NCI-H1105 (cell line): ENCODE measurements at places on chromosomes 3 and 15.

GRCh38 chr3:32508711-32509110 is 6.1 kb upstream of the CMTM6 start:
- no peak for DNase-seq

- DNase-seq = no peak
Measured at GRCh38 chr3:179430277-179430870, 20.9 kb downstream of the GNB4 start.

- DNase-seq = no peak
Measured at GRCh38 chr15:62988701-62989100, 53.8 kb upstream of the TPM1 start.

DNA sequence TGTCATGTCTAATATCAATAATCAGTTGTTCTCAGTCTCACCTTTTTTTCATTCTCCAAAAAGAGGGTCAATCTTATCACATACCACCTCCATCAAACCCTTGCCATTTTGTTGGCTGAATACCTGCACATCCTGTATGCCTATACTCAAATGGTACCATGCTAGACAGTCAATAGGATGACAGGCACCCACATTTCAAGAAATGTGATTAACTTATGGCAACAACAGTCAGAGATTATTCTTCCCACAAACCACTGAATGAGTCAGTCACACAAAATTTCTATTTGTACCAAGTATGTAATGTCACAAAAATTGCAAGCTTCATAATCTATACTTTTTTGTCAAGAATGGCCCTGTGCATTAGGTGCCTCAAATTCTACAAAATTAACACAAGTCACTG is 5.1 kb upstream of the SLC27A2 start:
- no peak for DNase-seq

- DNase-seq = no peak
Measured at GRCh38 chr3:140995881-140996280, 54.2 kb downstream of the SLC25A36 start.

DNA sequence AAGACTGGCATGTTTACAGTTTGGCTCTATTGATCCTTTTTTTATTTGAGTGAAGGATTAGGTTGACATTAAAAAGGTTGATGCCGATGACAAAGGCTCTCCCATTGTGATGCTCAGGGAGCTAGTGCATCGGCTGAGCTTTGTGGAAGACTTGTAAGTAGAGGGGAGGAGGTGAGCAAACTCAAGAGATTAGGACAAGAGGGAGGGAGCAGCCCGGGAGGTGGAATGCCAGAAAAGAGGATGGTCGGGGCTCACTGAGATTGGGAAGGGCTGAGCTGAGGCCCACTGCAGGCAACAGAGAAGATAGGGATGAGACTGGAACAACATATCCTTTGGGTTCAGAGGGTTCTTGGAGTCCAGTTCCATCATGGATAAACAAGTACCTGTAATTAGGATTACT is 26.5 kb upstream of the PSMD6 start:
- DNase-seq = no peak

GRCh38 chr15:65087873-65088642 is 11.5 kb downstream of the KBTBD13 start:
- no peak for DNase-seq

- DNase-seq = no peak
Measured at GRCh38 chr15:35254062-35254461, 169.0 kb upstream of the NANOGP8 start.

GRCh38 chr15:37873336-37873735 is 61.1 kb upstream of the TMCO5A start:
- no peak for DNase-seq

DNA sequence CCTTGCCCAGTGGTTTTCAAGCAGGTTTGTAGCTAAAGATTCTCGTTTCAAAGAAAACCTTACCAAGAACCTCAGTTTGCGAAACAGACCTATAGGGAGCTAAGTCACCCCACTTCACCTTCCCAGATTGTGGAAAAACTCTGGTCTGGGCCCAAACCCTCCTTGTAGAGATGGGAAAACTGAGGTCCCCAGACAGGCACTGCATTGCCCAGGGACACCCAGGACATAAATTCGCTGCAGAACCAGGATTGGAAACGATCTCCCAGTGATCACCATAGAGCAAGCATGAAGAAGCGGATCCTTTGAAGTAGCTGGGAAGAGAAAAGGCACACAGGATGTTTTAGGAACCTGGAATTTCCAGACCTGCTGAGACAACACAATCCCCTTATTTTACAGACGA is 85.6 kb upstream of the PIAS1 start:
- no peak for DNase-seq

DNA sequence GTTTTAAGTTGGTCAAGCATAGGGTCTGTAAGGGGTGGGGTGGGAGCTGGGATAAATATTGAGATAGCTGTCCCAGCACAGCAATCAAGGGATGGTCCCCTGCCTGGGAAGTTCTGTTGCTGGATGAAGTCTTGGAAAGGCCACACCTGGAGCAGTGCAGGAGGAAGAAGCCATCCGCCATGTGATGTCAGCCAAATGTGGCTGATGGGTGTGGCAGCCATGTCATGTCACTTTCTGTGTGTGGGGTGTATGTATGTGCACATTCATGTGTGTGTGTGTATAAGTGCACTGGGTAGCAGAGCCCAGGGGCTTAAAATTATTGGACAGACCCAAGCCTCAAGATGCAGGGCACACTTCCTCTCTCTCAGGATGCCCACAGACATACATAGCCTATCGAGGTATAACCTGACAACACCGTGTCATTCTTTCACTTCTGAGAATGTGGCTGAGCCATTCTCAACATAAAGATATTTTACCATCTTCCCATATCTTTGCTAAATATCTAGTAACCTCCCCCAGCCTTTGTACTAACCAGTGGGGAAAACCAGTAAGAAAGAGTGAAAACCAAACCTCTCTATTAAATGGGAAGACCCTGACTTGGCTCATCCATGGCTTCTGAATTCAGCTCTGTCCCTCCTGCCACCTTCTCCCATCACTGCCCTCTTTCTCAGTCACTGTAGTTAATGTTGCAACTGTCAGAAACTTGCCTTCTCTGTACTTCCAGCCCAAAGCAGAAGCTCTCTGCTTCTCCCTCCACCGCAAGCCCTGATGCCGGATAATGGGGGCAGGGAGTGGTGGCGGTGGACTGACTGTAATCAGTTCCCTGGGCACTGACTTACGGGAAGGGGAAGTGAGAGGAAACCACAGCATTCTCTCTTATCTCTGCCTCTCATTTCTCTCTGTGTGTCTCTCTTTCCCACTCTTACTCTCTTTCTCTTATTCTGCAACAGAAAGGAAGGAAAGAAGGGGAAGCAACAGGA is 11.2 kb downstream of the TNFSF10 start:
- no peak for DNase-seq

- DNase-seq = no peak
Measured at GRCh38 chr3:111496894-111497559, 45.0 kb upstream of the CD96 start.

GRCh38 chr15:64035525-64035924 is 10.8 kb downstream of the DAPK2 start:
- no peak for DNase-seq

GRCh38 chr3:98577178-98577895 is 16.1 kb downstream of the CPOX start:
- DNase-seq = no peak

GRCh38 chr15:77143616-77144015 is 72.7 kb upstream of the TSPAN3 start:
- DNase-seq = no peak

- no peak for DNase-seq
Measured at GRCh38 chr3:172256101-172256734, 192.0 kb downstream of the GHSR start.

GRCh38 chr15:101765772-101766456 is 37.4 kb upstream of the OR4F6 start:
- DNase-seq = no peak

- DNase-seq = no peak
Measured at GRCh38 chr15:80350941-80351610, 53.1 kb upstream of the ARNT2 start.

DNA sequence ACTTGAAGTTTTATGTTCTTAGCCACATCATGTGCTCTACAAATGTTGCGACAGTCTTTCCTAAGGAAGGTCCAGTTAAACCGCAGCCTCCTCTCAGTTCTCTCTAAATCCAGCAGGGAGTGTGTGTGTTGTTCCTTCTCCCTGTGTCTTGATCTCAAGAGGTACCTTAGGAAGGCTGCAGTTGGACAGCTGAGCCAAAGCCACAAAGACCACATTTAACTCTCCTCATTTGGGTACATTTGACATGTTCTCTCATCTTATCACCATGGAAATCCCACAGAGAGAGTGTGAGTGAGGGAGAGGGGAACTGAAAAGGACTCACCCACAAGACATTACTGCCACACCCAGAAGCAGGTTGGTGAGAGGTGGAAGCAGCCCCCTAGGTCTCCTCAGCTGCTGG is 79.5 kb downstream of the CD200R1L start:
- no peak for DNase-seq

DNA sequence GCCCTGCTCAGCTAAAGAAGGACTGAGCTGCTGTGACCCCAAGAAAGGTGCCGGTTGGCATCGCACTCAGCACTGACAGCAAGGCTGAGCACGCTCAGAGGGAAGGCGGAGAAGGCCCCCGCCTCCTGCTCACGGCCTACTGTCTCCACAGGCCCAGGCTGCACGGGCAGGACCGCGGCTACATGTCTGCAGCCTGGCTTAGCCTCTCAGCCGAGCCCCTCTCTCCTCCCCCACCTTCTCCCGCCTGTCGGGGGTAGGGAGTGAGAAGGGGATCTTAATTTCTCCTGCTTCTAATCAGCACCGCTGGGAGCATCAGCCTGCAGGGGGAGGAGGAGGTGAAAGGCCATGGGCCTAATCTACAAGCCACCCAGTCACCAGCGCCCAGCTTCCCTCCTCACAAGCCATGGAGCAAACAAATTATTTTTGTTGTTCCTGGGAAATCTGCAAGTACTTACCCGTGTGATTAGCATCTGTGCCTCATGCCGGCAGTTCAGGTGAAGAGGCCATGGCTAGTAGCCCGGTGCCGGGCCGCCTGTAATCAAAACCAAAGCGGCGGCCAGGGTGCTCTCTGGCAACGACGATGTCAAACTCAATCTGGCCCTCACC is 68.1 kb downstream of the EPHB3 start:
- no peak for DNase-seq

- no peak for DNase-seq
Measured at GRCh38 chr3:20141316-20141715, 44.7 kb downstream of the SGO1 start.

GRCh38 chr3:4138786-4139431 is 164.3 kb upstream of the SETMAR start:
- no peak for DNase-seq

GRCh38 chr3:144263706-144264105 is 292.1 kb downstream of the DIPK2A start:
- no peak for DNase-seq

- no peak for DNase-seq
Measured at GRCh38 chr15:41983221-41983620, 10.9 kb upstream of the EHD4 start.

- no peak for DNase-seq
Measured at GRCh38 chr15:90873998-90874605, 5.7 kb downstream of the FURIN start.

GRCh38 chr15:32952901-32953532 is 235.2 kb downstream of the GREM1 start:
- DNase-seq = no peak

- DNase-seq = no peak
Measured at GRCh38 chr3:156816091-156816793, 9.9 kb upstream of the LEKR1 start.

DNA sequence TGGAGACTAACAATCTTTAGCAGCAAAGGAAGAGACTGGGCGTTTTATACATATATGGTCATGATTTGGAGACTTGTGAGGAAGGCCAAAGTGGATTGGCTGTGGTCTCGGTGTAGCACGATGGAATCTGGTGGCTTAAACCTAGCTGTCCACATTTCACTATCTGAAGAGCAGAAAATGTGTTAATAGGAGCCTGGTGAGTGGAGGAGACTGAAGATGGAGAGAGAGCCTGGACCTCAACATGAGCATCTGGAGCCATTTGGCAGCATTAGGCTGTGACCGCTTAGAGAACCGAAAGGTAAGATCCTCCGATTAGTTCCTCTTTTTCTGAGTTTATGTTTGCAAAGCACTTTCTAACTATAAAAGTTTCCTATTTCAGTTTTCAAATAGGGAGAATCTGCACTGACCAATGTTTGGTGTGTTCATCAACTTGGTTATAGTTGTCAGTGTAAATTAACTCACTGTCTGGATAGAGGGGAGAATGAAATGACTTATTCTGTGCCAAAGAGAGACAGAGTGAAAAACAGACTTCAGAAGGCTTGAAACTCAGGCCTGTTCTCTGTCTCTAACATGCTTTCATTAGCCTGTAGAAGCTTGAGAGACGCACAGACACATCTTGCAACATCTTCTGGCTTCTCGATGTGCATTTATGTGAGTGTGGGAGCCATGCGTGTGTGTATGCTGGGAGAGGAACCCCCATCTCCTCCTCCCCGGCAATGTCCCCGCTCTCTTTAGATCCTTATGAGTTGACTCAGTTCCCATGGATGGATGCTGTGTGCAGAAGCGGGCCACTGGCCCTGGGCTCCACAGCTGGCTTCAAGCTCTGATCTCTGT is 244.7 kb upstream of the TBL1XR1 start:
- DNase-seq = no peak

DNA sequence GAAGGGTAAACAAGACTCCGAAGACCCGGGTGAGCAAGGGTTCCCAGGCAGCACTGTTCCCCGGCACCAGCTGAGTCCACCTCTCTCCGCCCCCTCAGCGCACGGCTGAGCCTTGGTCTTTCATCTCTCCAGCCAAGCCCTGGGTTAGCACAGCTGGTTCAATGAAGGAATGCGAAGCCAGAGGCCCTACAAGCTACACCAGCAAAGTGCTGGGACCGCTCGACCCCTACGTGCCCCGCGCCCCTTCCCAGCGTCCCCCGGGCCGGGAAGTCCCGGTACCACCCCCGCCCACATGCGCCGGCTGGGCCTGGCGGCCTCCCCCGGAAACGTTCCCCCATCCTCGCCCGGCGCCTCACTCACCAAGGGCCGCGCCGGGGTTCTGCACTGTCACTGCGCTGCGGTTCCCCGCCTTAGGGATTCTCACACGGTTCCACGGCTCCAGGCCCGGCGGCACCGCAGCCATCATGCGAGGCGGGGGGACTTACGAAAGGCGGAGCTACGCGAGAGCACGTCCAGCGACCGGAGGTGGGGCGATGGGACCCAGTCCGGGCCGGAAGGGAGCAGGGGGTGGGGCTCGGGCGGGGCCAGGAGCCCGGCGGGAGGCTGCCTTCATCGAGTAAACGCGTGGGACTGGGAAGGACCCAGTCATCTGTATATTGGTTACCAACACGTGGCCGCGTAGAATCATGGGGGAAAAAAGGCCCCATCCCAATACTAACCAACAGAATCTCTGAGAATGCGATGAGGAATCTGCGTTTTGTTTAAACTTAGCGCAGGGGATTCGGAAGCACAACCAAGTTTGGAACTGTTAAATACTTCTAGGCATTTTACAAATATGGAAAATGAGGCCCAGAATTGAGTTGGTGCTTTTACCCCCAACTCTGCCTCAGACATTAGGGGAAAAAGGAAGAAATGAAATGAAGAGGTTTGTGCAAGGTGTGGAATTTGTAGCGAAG is 28.7 kb downstream of the GTPBP8 start:
- DNase-seq = peak; percentile 90

- DNase-seq = peak; percentile 22
Measured at GRCh38 chr3:98596541-98597500, 3.4 kb upstream of the CPOX start.
